ENCODE measurements at places on chromosomes 7 and 10.
A peak's percentile ranks its signal among the peaks of the same experiment; 100 is the strongest.

DNA sequence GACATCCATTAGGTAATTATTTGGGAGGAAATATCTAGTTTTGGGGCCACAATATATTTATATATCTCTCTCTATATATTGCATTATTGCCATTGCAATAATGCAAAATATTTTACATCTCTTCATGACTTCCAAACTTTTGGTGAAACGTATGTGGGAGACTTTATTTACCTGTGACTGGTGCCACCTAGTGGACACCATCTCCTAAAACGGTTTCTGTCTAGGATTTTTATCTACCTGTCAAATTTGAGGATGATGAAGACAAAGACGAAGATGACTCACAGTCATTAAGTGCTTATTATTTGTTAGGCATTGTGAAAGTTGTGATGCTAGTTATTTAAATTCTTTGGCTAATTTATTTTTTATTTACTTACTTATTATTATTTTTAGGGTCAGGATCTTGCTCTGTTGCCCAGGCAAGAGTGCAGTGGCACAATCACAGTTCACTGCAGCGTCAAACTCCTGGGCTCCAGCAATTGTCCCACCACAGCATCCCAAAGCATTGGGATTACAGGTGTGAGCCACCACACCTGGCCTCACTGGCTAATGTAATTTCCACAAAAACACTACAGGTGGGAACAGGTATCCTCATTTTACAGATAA is 18.7 kb upstream of the CBLL1 start:
- DNase-seq, result peak; percentile 46

- no peak for DNase-seq
Observed at GRCh38 chr7:70975754-70976153, 156.2 kb upstream of the GALNT17 start.

DNA sequence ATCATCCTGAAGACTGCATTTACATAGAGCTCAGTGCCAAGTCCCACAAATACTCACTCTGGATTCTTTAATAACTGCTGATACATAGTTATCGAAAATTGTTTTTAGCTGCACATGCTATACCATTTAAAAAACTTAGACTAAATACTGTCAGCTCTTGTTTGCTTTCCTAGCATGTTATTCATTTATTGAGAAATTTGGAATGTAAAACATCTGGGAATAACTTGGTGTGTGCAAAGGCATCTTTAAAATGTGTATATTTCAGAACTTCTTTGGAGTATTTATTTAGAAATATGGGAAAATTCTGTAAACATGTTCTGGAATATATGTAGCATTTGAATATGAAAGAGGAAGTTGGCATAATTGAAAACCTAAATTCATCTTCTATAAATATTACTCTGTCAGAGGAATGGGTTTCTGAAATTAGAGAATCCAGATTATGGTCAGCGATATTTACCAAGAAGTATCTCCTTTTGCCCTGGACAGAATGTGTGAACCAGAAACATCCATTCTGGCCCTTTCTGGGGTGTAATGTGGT is 119.7 kb downstream of the ARID5B start:
- no peak for DNase-seq

GRCh38 chr10:98076086-98076485 is 45.7 kb upstream of the CRTAC1 start:
- DNase-seq, result no peak
